ENCODE measurements at places on chromosomes 5 and 9.

DNA sequence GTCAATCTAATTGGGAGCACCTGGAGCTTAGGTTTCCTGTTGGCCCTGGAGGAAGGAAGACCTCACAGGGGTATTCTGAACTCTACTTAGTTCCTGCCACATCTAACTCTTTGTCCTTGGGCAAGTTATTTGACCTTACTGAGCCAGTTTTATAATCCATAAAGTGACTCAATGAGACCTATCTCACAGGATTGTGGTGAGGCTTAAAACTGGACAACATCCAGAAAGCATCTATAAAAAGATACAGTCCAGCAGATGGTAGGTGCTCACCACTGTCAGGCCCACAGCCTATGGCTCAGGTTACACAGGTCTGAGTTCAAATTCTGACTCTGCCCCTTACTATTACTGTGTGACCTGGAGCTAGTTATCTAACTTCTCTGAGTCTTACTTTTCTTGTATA, 23.3 kb downstream of the KCNV2 start:
- peak; percentile 24 for DNase-seq

- DNase-seq: peak; percentile 88
These were observed 14.6 kb upstream of the COL15A1 start for GRCh38 chr9:98929071-98929470.

DNA sequence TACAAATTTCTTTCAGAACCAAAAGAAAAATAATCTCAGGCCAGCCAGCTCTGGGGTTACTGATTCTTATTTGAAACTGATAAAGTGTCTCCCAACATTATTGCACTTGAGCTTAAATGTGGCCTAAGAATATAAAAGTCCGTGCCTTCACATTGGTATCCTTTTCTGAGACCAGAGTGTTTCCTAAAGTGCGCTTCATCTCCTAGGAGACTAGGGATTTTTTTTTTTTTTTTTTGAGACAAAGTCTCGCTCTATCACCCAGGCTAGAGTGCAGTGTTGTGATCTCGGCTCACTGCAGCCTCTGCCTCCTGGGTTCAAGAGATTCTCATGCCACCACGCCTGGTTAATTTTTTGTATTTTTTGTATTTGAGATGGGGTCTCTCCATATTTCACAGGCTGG, 23.6 kb upstream of the KCNIP1 start:
- DNase-seq: no peak

DNA sequence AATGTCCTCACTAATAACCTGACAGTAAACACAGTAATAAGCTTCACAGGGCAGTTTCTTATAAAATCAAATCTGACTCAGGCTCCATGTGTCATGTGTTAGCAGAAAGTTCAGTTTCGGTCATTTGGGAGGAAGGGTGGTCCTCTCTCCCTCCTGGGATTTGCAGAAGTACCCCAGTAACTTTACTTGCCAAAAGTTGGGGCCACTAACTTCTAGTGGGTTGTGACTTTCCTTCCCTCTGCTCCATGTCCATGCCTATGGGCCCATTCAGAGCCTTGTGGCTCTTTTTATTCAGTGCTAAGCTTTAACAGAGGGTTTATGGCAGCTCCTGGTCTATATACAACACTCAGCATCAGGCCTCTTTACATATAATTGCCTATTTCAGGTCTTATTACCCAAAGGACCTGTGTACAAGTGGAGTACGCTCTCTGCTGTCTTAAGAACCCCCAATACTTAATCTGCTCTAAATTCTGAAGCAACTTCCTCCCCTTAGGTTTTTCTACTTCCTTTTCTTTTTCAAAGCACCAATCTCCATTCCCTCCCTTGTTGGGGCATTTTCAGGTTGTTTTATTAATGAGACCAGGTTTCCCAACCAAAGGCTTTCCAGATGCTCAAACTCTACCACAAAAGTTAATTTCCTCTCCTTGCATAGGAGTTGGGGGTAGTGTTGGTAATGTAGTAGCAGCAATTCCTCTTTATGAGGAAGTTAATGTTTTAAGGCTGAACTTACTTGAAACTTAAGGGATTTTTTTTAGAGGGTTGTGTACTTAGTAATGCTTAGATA, 107.7 kb downstream of the CCDC192 start:
- DNase-seq: no peak

GRCh38 chr5:142955628-142956027, 185.5 kb downstream of the ARHGAP26 start:
- no peak for DNase-seq

DNA sequence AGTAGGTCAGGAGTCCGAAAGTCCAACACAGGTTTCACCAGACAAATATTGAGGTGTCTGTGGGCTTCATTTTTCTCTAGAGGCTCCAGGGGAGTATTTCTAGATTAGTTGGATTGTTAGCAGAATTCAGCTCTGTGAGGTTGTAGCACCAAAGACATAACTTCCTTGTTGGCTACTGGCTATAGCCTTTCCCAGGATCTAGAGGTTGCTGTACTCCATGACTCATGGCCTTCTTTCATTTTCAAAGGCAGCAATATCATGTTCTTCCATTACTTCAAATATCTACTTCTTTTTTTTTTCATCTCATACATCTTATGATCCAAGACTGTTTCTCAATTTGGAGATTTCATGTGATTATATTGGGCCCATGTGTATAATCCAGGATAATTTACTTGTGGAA, 404.0 kb upstream of the FAM174A start:
- DNase-seq: no peak

- peak; percentile 23 for DNase-seq
These were observed 6.8 kb upstream of the CLINT1 start for GRCh38 chr5:157865781-157866180.

- DNase-seq: peak; percentile 25
These were observed 42.1 kb downstream of the WDR41 start for GRCh38 chr5:77449981-77450380.

DNA sequence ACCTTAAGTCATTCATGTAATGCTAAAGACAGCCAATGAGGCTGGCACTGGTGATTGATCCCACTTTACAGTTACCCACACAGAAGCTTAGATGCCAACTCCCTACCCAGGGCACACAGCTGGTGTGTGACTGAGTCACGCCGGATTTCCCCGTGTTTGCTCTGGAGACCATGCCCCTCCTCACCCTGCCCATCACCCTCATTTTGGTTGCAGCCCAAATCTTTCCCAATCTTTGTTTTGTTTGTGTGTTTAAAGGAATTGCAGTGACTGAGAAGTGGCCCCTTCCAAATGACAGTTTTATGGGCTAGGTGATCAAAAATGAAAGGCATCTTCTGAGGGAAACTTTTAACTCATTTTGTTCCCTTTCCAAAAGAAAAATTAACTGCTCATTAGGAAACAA, 10.9 kb downstream of the FBXL7 start:
- no peak for DNase-seq

DNA sequence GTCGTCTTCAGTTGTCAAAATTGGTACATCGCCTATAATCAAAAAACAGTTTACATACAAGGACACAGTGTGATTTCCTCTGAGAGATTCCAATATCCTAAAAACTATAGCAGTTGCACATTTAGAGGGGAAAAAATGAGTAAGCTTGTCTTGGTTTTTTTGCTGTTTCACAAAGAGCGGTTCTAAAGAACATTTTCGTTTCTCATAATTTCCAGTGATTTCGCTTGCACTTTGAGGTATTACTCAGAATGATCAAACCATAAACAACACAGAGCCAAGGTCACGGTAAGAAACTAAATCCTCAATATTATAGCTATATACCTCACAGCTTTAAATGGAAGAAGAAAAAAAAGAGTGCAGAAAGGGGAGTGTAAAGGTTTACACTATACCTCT, 861 bp downstream of the MTX3 start:
- peak; percentile 3 for DNase-seq

GRCh38 chr9:33445389-33446239, 1.8 kb downstream of the AQP3 start:
- no peak for DNase-seq

DNA sequence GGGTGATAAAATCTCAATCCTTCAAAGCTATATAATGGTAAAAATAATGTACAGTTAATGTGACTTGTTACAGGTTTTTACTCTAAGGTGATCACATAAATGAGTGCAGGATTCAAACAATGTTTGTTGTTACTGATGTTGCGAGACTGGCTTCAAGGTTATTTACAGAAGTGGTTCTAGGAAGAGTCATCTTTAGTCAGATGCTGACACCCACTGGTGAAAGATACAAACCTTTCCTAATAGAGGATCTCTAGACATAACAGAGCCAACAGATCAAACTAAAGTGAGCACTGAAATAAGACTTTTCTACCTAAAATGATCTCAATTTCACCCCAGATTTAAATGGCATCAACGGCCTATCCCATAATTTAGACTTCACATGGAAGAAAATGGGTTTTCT, 20.2 kb downstream of the ARSB start:
- peak; percentile 63 for DNase-seq

DNA sequence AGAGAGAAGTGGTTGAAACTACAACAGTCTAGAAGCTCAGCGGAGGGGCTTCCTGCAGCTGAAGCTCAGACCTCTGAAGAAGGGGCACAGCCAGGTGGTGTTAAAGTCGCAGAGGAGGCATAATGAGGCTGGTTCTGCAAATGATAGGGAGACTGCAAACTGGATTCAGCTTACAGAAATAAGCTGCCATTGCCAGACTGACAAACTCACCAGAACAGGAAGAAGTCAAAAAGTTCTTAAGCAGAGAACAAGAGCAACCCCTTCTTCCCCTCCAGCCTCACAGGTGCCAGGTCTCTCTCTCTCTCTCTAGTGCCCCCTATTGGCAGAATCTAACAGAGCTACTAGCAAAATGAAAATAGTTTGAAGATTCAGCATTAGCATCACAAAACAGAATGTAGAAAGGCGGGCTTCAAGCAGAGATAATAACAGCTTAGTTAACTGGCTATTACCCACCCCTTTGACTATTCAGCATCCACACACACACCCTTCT, 76.7 kb downstream of the GRAMD2B start:
- peak; percentile 16 for DNase-seq

DNA sequence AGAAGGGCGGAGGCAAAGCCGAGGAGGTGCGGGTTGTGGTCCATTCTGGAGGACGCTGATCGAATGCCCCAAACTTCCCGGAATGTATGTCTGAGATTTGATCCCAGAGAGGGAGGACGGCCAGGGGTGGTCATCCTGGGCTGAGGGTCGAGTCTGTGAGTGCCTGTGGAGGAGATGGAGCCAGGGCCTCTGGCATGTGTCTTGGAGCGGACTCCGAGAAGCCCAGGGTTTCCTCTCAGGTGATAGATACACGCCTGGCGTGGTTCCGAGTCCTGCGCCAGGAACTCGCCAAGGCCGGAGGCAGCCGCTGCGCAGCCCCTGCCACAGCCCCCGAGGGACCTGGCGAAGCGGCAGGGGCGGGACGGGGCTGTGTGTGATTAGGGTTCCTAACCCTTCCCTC, 363 bp downstream of the ZNF454 start:
- peak; percentile 14 for DNase-seq

DNA sequence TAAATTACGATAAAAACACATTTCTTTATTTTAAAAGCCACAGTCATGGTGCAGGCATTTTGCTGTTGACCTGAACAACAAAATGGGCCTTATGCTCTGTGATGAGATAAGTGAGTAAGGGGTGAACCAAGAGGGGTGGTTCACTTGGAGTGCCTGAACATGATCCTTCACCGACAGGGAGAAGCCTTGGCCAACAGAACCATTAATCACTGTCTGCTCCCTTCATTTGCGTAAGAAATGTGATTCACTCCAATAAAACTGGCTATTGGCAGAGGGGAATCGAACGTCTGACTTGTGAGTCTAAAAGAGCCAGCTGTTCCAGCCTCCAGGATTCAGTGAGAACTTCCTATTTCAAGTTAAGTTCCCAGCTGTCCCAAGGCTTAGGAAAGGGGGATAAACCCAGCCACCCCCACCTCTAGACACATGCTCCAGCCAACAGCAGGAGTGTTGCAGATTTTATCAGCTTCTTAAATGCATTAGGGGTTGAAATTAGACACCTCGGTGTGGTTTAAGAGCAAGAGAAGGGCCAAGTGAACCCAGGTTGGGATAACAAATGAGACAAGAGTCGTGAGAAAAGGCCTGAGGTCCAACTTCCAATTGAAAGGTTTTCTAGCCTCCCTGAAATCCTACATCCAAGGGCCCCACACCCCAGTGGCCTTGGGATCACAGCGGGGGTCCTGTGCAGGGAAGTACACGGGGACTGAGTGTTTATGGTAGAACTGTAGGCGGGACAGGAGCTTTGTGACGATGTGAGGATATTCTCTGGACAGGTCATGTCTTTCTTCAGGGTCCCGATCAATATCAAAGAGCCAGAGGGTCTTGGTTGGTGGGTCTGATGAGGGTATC, 131.4 kb upstream of the LHFPL2 start:
- peak; percentile 85 for DNase-seq

- DNase-seq: no peak
These were observed 108.4 kb upstream of the ALDH1B1 start for GRCh38 chr9:38284039-38284575.

DNA sequence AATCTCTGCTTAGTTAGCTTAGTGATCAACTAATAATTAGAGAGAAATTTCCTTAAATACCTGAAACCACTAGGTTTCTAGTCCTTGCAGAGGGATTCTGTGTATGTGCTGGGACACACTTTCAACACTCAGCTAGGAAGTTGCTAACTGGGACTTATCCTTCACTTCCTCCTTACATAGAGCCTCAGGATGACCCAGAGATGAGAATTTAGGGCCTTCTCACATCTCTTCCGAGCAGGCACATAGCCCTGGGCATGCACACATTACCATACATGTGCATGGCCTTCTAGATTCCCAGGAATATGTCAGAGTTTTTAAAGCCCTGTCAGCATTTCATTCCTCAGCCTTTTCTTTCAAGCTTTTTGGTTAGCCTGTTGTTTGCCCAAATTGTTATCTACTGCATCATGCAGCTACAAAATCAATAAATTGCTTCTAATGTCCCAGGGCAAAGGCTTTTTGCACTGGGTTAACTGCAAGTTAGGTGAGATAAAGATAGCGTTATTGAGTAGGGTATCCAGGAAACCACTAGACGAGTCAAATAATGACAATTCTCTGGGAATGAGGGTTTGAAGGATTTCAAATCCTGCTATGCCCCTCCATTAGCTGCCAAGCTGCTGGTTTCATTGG, 22.0 kb upstream of the CDK20 start:
- DNase-seq: no peak

DNA sequence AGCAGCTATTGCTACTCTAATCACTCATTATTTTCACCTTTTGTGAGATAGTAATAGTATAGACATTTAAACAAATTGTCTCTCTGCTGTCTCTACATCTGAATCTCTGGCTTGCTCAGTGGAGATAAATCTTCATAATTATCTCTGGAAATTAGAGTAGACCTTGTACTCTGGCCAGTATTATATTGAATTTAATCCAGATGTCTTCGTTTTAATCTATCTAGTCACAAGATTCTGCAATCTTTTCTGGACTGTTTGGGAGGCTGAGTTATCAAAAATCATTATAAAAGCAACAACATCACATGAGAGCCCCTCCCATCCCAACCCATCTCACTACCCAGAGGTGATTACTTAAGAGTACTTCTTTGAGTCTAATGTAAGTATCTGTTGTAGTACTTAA, 19.0 kb downstream of the ARHGAP26 start:
- no peak for DNase-seq

DNA sequence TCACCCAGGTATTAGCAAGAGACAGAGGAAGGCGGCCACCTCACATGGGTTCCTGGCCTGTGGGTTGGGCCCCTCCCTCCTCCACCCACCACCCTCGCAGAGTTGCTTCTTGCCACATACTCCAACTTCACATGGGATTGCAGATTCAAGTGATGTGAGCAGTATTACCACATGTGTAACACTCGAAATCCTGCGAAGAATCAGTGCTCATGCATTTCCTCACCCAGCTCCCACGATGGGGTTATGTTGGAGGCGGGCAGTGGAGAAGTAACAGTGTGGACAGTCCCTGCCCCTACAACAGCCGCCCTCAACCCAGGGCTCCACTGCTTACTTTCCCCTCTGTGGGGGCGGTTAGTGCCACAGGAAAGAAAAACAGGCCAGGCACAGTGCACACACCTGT, 3.9 kb upstream of the FBP1 start:
- DNase-seq: no peak

GRCh38 chr5:173331956-173332479, 3.8 kb upstream of the STC2 start:
- DNase-seq: peak; percentile 89
